ENCODE measurements at places on chromosomes 3 and 15.

GRCh38 chr3:140627756-140628155 is 50.1 kb upstream of the TRIM42 start:
- DNase-seq: no peak

DNA sequence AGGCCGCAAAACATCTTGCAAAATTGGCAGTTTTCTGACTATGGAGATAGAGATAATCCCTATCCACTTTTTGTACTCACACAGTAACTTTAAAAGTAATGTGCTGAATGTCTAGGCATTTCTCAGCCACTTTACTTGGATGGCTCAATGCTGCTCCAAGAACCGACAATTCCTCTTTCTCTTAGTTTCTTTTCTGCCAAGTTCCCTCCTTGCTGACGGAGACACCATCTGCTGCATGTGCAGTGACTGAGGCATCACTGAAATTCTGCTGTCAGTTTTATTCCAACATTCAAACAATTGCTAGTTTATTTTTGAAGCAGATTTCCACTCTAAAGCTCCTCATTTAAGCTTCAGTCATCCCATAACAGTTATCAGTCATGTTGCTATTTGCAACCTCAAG is 116.0 kb upstream of the RBMS3 start:
- no peak for DNase-seq

- DNase-seq: no peak
Observed at GRCh38 chr3:58355179-58355578, 22.5 kb downstream of the PXK start.

GRCh38 chr3:108122276-108122675 is 31.4 kb upstream of the CD47 start:
- DNase-seq: no peak

DNA sequence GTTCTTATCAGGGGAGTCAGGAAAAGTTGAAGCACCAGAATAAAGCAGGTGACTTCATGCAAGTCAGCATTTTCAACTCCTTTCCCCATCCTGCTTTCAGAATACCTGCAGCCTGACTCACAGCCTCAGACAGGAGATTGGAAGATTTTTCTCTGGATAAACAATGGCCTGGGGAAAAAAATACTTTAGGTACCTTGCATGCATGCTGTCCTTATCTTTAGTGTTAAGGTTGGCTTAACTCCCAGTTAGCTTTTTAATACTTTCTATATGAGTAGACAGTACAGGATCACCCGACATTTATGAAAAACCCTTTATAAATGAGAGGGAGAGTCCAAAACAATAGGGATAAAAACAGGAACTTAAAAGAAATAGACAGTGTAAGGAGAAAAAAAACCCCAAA is 53.6 kb downstream of the PAK2 start:
- DNase-seq: no peak

DNA sequence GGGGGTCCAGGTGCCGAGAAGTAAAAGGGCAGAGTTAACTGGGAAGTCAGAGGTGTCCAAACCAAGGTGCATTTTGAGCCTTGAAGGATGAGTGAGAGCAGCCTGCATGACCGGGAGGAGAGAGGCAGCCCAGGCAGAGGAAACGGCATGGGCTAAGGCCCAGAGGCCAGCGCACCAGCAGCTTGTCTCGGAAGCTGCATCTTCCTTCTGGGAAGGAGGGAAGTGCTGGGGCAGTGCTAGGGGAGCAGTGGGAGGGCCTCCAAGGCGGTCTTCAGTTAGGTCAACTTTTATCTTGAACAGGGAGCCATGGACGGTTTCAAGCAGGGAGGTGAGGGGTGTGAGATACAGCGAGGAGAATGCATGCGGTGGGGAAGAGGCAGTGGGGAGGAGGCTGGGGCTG is 1.0 kb downstream of the H1-8 start:
- DNase-seq: no peak

DNA sequence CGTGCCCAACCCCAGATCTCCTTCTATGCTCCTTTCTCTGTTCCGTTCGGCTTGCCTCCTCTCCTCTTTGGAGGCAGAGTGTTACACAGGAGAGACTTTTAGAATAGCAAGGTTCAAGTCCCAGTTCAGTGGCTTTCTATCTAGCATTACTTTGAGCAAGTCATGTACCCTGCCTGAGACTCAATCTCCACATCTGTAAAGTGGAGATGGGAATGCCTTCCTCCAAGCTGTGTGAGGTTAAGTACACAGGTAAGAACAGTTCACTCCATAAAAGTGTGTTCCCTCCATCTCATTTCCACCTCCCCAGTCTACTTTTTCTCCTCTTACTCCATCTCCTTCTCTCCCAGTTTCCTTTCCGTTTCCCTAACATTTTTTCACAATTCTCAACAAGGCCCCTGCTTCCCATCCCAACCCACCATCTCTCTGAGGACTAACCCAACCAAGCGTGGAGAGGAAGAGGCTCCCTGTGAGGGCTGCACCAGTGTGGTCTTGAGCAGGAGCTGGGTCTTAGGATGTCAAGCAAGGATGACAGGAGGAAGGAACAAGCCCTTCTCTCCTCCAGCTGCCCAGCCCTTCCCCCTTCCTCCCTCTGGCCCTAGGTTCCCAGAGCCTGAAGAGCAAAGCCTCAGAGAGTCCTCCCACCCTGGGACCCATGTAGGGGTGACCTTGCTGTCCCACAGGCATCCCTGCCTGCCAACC is 6.4 kb downstream of the ATP8B4 start:
- DNase-seq: no peak

GRCh38 chr3:186653080-186653707 is 12.6 kb upstream of the HRG start:
- DNase-seq: no peak

- no peak for DNase-seq
Observed at GRCh38 chr15:33068511-33068990, 126.0 kb downstream of the FMN1 start.

GRCh38 chr3:97138914-97139541 is 324.6 kb downstream of the EPHA6 start:
- no peak for DNase-seq

GRCh38 chr3:29267226-29267625 is 13.6 kb upstream of the RBMS3 start:
- no peak for DNase-seq

- DNase-seq: no peak
Observed at GRCh38 chr15:34472947-34473346, 35.3 kb upstream of the GOLGA8A start.
